ENCODE measurements at places on chromosomes 11 and 22. TPM values are rescaled to one million over a fixed set of nuclear protein-coding genes. Genes with fewer than 3 reads are reported as not detected.

- no peak for DNase-seq
These were observed 115.7 kb downstream of the ABTB2 start for GRCh38 chr11:34242037-34242625.

GRCh38 chr11:133500435-133500834, 31.9 kb downstream of the OPCML start:
- no peak for DNase-seq

DNA sequence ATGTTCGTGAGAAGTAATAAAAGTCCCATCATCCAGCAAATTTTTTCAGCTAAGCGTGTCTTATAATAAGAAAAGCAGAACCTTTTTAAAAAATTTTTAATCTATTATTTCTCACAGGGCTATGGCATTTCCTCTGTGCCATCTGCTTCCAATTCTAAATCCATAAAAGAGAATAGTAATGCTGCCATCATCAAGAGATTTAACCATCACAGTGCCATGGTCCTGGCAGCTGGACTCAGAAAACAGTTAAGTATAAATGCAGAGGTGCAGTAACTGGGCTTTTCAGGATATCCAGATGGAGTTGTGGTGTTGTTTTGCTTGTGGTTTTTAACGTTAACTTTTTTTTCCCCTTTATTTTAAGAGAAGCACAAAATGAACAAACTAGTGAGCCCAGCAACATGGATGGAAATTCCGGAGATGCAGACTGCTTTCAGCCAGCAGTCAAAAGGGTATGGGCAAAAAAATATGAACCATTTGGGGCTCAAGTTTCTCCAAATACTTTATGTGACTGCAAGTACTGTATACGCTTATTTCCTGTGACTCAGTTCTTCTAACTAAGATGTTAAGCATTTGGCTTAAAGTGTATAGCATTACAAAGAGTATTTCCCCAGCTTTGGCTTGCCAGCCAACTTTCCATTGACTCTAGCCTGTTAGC, 25.2 kb downstream of the GTF2H1 start:
- DNase-seq: no peak

- no peak for DNase-seq
These were observed 225.1 kb upstream of the MPPED2 start for GRCh38 chr11:30811226-30811755.

- DNase-seq: no peak
These were observed 102.2 kb upstream of the FGF3 start for GRCh38 chr11:69921128-69922014.

DNA sequence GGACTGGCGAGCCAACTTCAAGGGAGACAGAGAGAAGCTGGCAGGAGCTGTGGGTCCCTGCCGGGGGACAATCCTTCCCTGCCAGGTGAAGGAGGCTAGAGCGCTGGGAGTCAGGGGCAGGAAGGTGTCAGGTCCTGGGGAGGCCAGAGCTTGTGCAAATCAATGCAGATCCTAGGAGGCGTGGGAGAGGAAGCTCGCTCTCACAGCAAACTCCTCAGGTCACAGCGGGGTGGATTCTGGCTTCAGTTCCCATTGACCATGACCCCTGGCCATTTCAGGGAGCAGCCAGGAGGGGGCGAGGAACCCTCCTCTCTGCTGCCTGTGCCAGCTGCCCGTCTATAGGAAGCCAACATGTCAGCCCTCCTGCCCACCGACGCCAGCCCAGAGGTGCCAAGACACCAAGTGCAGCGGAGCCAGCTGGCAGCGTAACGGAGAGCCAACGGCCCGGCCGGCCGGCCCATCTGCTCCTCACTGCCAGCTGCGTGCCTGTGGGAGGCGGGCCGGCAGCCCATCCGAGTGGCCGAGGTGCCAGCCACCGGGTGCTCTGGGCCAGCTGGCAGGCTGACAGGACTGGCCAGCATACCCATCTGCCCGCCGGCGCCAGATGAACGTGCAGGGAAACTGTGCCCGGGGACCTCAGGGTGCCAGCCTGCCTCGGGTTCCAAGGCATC, 374.8 kb downstream of the MIAT start:
- no peak for DNase-seq

The UBQLN3 gene
- under 0.01 TPM for total RNA-seq
